ENCODE measurements at places on chromosomes 6 and 20.

GRCh38 chr20:9403448-9403847 lies 110.9 kb upstream of the LAMP5 start:
- DNase-seq: no peak

- DNase-seq: no peak
These were observed 16.6 kb downstream of the SMOC2 start for GRCh38 chr6:168457653-168457934.

GRCh38 chr6:142275236-142276006 lies 26.4 kb upstream of the ADGRG6 start:
- DNase-seq: no peak

GRCh38 chr20:2840967-2841531 lies 504 bp downstream of the VPS16 start:
- peak; percentile 41 for DNase-seq

DNA sequence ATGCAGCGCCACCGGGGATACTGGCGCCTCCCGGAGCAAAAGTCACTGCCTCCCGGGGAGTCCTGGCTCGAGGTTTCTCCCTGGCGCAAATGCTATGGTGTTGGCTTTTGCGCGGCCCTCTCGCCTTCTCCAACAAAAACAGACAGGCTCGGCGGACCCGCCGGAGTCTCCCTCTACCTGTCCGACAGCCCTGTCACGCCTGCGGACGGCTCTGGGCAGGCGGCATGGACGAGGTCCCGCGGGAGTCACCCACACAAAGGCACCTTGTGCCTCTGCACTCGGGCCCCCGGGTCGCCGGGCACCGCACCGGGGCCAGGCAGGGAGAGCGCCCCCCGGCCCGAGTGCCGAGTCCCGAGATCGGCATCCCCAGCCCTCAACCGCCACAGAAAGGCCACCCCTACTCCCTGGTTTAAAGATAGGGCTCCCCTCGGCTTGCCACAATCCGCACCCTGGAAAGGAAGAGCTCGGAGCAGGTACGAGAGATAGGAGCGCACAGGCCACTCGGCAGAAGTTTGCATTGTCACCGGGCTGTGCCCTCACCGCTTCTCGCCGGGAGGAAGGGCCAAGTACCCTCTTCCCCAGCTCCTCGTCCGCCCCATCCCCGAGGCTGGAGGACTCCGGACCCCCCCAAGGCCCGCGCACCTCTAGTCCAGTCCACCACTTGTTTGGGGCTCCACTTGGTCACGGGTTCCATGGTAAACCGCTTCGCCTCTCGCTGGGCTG lies 903 bp downstream of the CNKSR3 start:
- DNase-seq: no peak

GRCh38 chr6:41163419-41163717 lies 452 bp upstream of the TREM2 start:
- no peak for DNase-seq

- DNase-seq: no peak
These were observed 656.6 kb upstream of the MMS22L start for GRCh38 chr6:97939440-97940168.

- DNase-seq: peak; percentile 28
These were observed 65.4 kb upstream of the RIN2 start for GRCh38 chr20:19692685-19693119.

DNA sequence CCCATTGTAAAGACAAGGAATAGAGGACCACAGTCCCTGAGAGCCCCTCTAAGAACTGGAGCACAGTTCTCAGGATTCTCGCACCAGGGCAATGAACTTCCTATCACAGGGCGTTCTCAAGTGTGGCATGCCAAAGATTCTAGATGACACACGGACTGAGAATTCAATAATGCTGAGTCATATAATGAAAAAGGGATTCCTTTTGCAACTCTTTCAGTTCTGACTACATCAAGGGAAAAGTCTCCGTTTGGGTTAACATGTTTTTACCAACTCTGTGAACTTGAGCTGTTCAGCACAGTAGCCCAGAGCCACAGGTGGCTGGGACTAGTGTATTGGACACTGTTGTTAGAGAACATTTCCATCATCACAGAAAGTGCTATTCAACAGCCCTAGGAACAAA lies 3.4 kb downstream of the MED20 start:
- no peak for DNase-seq

- no peak for DNase-seq
These were observed 303.7 kb downstream of the ESR1 start for GRCh38 chr6:152110886-152111820.

Data from CD4-positive, alpha-beta T cell treated with Interleukin-17A for 1 hour (primary cell).